ENCODE measurements at places on chromosomes 7 and 10.

GRCh38 chr10:57247271-57247670 is 886.2 kb upstream of the ZWINT start:
- DNase-seq = no peak

GRCh38 chr10:132030898-132031463 is 34.8 kb upstream of the JAKMIP3 start:
- no peak for DNase-seq

GRCh38 chr7:94216944-94217461 is 177.7 kb upstream of the COL1A2 start:
- DNase-seq = no peak

- DNase-seq = no peak
Observed at GRCh38 chr10:125161707-125162119, 1.4 kb upstream of the CTBP2 start.

Data from activated T-cell treated with anti-CD3 and anti-CD28 coated beads for 24 hours (primary cell).